Smooth muscle cell of the pulmonary artery (primary cell): ENCODE measurements at places on chromosomes 16 and 17. TPM values are rescaled to one million over a fixed set of nuclear protein-coding genes. Genes with fewer than 3 reads are reported as not detected.

The GTF3C1 gene
- 75.3 and 80.9 TPM in 2 replicates for total RNA-seq

The KREMEN2 gene
- not detected in 2 replicates for total RNA-seq

The EPN3 gene
- 0.07 TPM in 1 of 2 replicates, not detected in the other for total RNA-seq

The ACSM2B gene
- total RNA-seq, result not detected in 2 replicates

The OR3A3 gene
- 0.10 TPM in 1 of 2 replicates, not detected in the other for total RNA-seq

The TLCD2 gene
- 3.8 and 4.8 TPM in 2 replicates for total RNA-seq

The HS3ST3B1 gene
- 0.23 and 0.46 TPM in 2 replicates for total RNA-seq

The TTC19 gene
- 32.3 and 45.1 TPM in 2 replicates for total RNA-seq

The ZNF624 gene
- total RNA-seq, result 4.4 and 5.2 TPM in 2 replicates

The KRT32 gene
- total RNA-seq, result 0.30 TPM in 1 of 2 replicates, not detected in the other

The TP53TG3F gene
- not detected in 2 replicates for total RNA-seq
